ENCODE measurements at places on chromosomes 11 and 22. TPM values are rescaled to one million over a fixed set of nuclear protein-coding genes. Genes with fewer than 3 reads are reported as not detected.

DNA sequence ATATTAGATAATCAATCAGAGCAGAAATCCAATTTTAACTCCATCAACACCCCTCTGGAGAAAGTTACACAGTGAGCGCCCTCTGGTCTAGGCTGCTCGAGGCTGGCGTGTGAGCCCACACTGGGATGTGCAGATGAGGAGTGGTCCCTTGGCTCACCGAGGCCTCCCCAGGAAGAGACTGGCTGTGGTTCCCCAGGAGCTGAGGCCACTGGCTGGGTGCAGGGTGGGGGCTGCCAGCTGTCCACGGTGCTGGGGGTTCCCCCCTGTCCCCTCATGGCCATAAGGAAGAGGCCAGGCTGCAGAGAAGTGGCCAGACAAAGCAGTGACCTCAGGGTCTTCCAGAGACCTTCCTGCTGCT, 750.7 kb downstream of the BRD1 start:
- no peak for DNase-seq

DNA sequence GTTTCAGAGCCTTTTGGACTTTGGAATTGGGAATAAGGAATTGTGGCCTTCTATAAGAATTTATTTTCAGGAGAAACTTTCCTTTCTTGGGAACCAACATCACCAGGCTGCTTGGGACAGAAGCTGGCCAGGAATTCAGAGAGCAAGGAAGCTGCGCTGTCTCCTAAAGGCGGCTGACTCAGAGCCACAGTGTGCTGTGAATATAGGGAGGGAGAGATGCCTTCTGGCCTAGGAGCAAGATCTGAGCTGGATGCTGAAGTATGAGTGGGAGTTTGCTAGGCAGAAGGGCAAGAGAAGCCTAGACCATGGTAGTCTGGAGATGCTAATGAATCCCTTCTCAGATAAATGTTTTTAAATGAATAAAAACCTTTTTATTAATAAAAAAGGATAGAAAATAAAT, 213.7 kb upstream of the TBCEL start:
- no peak for DNase-seq

- no peak for DNase-seq
Measured at GRCh38 chr11:128496692-128497060, 90.7 kb downstream of the ETS1 start.

DNA sequence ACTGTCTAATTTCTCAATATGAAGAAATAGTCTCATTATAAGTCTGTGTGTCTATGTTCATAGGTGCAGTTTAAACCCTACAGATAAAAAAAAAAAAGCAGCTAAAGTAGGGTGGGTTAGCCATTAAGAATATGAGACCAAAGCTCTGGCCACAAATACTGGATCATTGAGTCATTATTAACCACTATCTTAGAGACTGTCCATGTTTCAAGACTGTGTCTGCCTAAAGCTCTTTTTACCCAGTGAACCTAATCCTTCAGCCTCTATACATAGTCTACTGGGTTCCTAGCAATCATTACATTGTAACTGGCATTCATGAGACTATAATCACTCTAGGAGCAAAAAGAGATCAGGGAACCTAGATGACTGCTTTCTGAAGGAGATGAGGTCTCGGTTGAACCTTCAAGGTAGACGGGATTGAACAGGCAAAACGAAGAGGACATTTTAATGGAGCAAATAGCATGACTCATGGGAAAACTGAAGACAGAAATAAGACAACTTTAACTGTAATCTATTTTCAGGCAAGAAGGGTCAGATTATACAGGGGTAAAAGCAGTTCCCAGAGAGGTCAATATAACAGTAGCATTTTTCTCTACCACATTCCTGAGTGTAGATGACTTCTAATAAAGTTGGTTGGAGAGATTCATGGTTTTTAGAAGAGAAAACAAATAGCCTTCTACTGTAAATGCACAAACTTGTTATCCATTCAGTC, 64.0 kb upstream of the FIBIN start:
- no peak for DNase-seq

DNA sequence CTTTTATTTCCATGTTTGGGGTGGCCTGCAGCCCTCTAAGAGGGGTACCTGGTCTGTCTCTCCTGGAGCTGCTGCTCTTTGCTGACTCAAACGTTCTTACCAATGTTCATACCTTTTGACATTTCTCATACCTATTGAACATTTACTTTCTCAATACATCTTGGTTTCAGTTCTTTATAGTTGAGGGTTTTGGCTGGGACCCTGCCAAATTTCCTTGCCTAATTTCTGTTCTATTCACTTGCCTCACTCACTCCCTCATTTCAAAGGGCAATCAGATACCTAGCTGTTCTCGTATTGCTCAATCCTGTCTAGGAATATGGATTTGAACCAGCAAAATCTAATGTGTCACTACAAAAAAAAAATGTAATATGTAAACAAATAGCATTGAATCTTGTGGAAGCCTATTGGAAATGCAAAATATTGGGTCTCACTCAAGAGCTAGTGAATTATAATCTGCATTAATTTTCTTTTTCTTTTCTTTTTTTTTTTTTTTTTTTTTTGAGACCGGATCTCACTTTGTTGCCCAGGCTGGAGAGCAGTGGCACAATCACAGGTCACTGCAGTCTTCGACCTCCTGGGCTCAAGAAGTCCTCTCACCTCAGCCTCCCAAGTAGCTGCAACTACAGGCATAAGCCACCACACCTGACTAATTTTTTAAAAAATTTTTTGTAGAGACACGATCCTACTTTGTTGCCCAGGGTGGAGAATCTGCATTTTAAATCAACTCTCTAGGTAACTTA, 7.5 kb downstream of the OR6M1 start:
- no peak for DNase-seq

- peak; percentile 44 for DNase-seq
Measured at GRCh38 chr11:60762851-60763691, 6.4 kb downstream of the MS4A15 start.

DNA sequence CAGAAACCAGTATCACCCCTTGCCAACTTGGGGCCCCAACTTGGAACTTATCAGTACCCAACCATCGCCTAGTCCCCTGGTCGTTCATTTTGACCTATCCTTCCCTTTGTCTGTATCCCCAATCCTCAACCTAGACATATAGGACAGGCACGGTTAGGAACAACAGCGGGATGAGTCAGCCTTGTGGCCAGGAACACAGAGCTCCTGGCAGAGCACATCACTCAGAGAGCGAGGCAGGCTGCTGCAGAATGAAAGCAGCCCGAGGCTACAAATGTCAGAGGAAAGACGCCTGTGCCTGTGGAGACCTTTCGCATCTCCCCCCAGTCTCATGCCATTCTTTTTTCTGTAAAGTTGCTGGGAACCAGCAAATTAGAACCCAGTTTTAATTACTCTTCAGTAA, 14.6 kb downstream of the DKK3 start:
- DNase-seq, result no peak

GRCh38 chr11:133265530-133266035, 266.7 kb downstream of the OPCML start:
- DNase-seq, result no peak

GRCh38 chr22:50530877-50531545, 1.2 kb upstream of the TYMP start:
- DNase-seq, result peak; percentile 82

- DNase-seq, result peak; percentile 59
Measured at GRCh38 chr11:83070731-83071566, 748 bp downstream of the RAB30 start.

DNA sequence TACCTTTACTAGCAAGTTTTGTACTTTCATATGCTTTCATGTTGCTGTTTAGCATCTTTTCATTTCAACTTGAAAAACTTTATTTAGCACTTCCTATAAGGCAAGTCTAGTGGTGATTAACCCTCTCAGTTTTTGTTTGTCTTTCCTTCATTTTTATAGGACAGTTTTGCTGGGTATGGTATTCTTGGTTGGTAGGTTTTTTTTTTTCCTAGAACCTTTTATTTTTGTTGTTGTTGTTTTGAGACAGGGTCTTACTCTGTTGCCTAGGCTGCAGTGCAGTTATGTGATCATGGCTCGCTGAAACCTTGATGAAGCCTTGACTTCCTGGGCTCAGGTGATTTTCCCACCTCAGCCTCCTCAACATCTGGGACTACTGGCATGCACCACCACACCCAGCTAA, 29.9 kb upstream of the SLC5A1 start:
- DNase-seq, result no peak

DNA sequence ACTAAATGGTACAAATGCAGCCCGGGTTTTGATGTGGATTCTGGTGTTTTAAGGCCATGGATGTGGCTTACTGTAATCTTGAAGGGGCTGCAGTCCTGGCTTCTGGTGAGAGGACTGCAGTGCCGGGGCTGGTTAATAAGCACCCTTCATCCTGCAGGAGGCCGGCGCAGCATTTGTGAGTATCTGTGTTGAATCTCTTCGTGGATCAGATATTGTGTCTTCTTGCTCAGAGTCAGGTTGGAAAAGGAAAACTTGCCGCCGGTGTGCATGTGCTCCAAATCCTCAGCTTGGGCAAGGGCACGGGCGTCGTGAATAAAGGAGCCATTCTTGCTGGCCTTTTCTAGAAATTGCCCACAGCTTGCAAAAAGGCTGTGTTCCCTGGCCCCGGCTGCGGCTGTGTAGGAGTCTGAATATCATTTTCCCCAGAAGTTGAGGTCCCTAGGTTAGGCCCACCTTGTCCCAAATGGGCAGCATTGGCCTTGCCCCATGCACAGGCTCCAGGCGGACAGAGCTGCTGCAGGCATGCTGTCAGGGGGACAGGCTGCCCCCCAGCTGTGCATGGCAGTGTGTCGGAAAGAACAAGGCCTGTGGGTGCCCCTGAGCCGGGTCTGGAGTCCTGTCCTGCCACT, 28.9 kb upstream of the PARVB start:
- no peak for DNase-seq

DNA sequence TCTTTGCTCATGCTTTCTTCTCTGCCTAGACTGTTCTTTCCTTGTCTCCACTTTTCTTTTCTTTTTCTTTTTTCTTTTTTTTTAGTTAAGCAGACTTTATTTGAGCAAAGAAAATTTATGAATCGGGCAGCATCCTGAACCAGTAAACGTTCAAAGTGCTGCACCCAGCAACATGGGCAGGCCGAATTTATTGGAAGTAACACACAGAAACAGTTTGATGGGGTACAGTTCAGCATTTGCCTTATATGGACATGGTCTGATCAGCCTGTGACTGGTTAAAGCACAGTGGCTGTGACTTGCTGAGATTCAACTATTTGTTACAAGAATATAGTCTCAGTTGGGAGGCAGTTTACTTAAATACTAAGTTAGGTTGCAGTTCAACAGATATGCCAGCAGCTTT, 16.0 kb downstream of the CD3E start:
- peak; percentile 23 for DNase-seq

DNA sequence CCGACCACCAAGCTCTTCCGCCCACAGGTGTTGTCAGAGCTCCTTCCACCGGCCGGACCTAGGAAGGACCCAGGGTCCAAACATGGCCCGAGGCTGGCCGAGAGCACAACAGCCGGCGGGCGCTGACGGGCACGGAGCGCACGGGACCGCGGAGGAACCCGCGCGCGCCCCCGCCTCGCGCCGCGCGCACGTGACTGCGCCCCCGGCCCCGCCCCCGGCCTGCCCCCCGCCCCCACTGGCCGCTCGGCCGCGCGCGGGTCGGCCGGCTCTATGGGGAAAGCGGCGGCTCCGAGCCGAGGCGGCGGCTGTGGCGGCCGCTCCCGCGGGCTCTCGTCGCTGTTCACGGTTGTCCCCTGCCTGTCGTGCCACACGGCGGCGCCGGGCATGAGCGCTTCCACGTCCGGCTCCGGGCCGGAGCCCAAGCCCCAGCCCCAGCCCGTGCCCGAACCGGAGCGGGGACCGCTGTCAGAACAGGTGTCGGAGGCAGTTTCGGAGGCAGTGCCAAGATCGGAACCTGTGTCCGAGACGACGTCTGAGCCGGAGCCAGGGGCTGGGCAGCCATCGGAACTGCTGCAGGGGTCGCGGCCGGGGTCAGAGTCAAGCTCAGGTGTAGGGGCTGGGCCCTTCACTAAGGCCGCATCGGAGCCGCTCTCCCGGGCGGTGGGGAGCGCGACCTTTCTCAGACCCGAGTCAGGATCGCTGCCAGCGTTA, at the start of gene OSBP2:
TSS of gene OSBP2 (plus strand) at position 235 of the 711 bp plus-strand sequence. CDS start at position 271, 36 bp downstream.
- peak; percentile 62 for DNase-seq

DNA sequence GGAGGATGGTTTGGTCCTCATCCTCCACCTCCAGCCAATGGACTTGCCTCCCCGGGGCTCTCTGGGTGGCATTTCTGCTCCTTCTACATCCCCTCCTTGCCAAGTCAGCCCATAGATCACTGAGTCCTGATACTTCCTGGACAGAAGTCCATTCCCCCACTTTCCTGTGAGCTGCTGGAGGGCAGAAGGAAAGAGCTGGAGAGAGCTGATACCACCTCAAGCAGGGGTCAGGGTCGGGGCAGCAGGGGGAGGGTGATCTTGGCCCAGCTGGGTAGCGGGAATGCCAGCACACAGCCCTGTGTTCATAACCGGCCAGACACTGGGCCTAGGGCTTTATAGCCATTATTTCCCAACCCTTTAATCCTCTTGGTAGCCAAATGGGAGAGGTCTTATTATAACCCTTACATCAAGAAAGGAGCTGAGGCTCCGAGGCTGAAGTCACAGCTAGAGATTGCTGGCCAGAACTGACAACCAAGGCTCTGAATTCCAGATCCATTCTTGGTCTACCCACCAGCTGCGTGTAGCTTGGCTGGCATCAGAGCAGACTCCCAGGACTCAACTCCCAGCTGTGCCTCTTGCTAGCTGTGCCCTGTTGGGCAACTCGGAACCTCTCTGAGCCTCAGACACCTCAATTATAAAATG, 39.9 kb downstream of the CD6 start:
- no peak for DNase-seq

DNA sequence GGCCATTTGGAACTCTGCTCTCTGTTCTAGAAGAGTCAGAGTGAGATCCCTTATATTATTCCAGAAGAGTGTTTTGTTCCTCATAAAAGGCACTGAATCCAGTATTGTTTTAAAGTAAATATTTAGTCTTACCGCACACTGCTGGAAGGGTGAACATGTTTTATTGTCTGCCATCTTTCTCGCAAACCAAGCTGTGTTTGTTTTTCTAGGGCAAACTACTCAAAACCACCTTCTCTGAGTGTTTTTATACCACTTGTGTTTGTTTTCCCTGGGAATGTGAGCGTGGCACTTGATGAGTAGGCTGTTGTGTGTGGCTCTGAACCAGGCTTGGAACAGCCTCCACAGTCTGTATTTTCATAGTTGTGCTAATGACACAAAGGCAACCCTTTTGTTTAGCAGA, 89.8 kb downstream of the DBX1 start:
- no peak for DNase-seq

DNA sequence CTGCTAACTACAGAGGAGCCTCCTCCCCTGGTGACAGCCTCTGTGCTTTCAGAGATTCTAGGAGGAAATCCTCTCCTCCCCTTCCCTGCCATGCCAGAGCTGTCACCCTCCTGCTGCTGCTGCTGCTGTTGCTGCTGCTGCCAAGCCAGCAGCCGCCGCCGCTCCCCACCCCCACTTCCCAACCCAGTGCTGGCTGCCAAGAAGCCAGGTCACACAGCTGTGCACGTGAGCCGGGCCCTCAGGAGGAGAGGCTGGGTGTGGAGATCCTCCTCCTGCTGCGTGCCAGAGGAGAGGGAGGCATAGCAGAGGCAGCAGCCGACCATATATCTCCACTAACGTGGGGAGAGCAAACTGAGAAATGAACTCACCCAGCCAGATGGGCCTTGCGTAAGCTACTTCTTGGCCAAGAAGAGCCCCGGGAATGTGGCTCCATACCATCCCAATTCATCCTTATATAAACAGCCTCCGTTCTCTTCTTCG, 12.4 kb downstream of the CRY2 start:
- DNase-seq, result no peak

MYRF gene
- 165 TPM for total RNA-seq

OR2AT4 gene
- not detected for total RNA-seq

PANX3 gene
- total RNA-seq, result not detected

C11orf97 gene
- not detected for total RNA-seq

IL18 gene
- 32.8 TPM for total RNA-seq

FAT3 gene
- not detected for total RNA-seq

All from Caco-2 (cell line).